ENCODE measurements at places on chromosomes 2 and 18. TPM values are rescaled to one million over a fixed set of nuclear protein-coding genes. Genes with fewer than 3 reads are reported as not detected.

The IL36A gene
- not detected for total RNA-seq

The GAD1 gene
- total RNA-seq, result 0.94 TPM

The DLX1 gene
- 1.1 TPM for total RNA-seq

The SKA1 gene
- total RNA-seq, result not detected

The SERPINB11 gene
- not detected for total RNA-seq

The CCDC102B gene
- 17.1 TPM for total RNA-seq

The ZAP70 gene
- total RNA-seq, result 7.6 TPM

The LONRF2 gene
- total RNA-seq, result 17.8 TPM

The PCARE gene
- not detected for total RNA-seq

The ALKAL2 gene
- total RNA-seq, result 9.8 TPM

Measured in thyroid gland (tissue), 4 donors.